ACHN (cell line): ENCODE measurements at places on chromosomes 13 and 19.

DNA sequence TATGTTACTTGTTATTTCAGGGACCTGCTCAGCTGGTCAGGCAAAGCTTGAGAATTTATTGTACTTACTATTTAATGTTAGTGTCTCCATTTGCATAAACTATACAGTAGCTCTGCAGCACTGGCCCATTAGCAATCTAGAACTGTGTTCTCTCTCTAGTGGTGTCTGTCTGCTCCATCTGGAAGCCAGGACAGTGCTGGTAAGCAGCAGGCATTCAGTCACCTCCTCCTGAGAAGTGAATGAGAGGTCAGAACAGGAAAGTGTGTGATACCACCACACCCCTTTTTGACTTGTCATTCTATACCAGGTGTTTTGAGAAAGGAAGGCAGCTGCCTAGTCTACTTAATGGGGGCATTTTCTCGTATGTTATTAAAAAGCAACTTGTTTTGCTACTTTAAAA lies 3.9 kb downstream of the COG3 start:
- DNase-seq, result no peak

DNA sequence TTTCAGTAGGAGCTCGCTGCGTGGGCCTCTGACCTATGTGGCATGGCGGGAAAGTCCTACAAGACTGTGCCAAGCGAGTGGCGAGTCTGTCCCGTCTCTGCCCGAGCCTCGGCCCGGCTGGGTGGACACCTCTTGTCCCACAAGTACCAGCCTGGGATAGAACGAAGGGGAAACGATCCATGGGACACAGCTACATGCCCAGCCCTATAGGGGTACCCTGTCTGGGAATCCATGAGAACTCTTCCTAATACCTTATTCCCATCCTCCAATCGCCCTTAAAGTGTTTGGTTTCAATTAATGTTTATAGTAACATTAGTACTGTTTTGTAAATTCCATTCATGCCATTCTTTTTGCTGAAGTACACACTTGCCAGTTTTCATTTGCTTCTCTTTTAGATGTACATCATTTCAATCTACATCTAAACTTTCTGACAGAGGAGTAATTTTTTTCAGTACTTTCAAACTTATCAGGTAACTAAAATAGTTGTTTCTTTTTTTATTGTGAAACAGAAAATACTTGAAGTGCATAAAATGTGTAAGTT lies 667 bp upstream of the ZNF790 start:
- no peak for DNase-seq

GRCh38 chr13:45231722-45232121 lies 30.9 kb upstream of the KCTD4 start:
- no peak for DNase-seq

DNA sequence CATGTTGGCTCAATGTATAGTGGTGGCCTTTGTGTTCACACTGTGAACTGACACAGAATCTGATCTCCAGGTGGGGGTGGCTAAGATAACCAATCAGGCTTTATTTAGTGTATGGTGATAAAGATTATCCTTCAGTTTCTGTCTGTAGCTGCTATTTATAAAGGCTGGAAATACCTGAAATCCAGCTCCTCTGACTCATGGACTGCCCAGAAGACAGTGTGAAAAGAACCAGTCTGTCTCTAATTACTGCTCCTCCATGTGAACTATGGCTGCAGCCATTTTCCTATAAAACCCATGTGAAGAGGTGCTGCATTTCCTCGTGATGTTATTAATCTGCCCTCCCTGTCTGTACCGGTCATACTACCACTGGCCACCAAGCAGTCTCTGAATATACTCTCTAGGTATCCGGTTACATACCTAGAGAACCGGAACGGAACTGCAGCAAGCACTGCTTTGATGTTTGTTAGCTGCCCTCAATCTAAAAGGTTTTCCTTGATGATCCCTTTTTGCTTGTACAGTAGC lies 238.0 kb downstream of the LHFPL6 start:
- DNase-seq, result no peak

DNA sequence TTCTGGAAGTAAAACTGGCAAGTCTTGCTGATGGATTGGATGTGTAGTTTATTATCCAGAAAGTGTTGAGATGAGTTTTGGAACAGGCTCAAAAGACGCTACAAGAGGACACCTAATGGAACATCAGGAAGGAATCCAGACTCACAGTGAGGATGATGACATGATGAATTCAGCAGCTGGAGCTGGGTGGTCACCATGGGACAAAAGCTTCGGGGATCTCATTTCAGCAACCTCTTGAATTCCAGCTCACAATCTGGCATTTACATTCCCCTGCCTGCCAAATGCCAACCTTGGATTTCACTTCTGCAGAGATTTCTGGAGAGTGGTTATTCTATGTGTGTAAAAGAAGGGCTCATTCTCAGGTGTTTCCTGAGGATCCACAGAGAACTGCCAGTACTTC lies 288.0 kb upstream of the TMTC4 start:
- no peak for DNase-seq

GRCh38 chr13:18962168-18962734 lies 219.4 kb downstream of the TUBA3C start:
- no peak for DNase-seq

- DNase-seq, result no peak
These were observed 100.8 kb downstream of the TUBGCP3 start for GRCh38 chr13:112487127-112487517.

DNA sequence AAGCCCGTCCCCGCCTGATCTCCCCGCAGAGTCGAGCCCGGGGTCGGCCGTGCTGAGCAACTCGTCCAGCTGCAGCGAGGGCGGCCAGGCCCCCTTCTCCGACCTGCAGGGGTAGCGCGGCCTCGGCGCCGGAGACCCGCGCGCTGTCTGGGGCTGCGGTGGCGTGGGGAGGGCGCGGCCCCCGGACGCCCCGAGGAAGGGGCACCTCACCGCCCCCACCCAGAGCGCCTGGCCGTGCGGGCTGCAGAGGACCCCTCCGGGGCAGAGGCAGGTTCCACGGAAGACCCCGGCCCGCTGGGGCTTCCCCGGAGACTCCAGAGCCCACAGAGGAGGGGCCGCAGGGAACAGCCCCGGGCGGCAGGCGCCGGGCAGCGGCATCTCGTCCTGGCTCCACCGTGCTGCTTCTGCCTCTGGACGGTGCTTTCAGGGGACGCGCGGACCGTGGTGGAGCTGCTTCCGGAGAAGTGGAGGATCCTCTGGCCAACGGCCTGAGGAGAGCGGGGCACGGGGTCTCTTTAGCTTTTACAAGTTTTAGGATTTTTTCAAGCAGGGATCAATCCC lies 8.8 kb upstream of the F7 start:
- DNase-seq, result no peak

DNA sequence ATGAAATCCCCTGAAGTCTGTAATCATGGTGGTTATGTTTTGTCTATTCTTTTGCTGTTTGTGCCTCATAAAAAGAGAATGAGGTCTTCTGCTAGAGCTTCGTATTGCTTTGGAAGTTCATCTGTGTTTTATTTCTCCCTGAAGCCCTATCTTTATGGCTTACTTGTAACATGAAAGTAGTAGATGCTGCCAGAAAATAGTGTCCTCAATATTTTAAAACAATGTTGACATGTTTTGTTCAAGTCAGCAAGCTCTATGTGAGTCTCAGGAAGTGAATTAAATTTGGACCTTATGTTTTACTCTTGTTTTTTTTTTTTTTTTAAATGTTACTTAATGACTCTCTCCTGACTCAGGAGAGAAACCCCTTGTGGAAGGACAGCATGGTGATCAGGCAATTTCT lies 130.5 kb downstream of the B3GLCT start:
- no peak for DNase-seq

DNA sequence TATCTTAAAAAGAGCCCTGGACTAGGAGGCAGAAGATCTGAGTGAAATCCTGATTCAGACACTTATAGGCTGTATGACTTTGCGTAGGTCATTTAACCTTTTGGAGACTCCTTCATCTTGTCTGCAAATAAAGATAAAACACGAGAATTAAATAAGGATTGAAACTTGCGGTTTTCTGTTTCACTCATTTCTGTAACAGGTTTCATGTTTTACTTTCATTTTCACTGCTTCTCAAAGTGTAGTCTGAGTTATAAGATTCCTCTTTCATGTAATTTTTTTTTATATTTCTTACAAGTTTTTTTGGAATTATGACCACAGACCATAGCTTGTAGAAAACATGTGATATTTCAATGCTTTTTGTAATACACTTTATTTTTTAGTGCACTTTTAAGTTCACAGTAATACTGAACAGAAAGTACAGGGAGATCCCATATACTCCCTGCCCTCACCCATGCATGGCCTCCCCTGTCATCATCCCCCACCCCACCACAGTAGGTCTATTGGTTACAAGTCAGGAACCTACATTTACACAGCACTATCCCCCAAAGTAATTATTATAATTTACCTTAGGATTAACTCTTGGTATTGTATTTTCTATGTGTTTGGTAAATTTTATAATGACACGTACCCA lies 174.6 kb downstream of the ITGBL1 start:
- DNase-seq, result peak; percentile 24

GRCh38 chr13:103386341-103386740 lies 320.1 kb upstream of the SLC10A2 start:
- peak; percentile 83 for DNase-seq

- DNase-seq, result no peak
These were observed 5.0 kb downstream of the ADAT3 start for GRCh38 chr19:1910177-1910576.

DNA sequence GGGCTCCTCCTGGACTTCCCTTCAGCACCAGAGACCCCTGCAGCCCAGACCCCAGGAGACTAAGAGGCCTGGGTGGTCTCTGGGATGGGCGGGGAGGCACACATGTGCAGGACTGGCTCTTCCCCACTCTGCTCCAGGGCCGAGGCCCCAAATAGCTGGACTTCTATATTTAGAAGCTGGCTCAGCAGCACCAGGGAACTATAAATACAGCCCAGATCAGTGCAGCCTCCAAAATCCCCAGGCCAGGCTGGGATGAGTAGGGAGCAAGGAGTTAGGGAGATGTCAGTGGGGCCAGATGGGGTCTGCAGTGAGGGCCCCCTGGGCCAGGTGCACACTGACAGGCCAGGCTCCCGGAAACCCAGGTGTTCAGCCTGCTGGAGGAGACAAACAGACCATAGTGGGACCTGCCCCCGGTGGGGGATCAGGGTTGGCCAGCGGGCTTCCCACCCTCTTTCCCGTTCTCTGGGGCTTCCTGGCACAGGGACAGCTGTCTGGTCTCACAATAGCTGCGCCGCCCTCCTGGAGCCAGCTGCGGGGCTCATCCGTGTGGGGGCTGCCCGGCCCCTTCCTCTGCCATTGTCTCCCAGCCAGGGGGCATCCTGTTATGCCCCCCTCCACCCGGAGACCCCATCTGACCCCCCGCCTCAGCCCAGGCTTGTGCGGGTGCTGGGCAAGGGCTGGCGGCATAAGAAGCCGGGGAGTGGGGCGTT lies 5.5 kb upstream of the ADGRE5 start:
- DNase-seq, result no peak

GRCh38 chr19:44645407-44646048 lies 1.8 kb downstream of the PVR start:
- DNase-seq, result no peak

GRCh38 chr13:114074671-114075315 lies 57.6 kb downstream of the RASA3 start:
- no peak for DNase-seq

GRCh38 chr13:98792785-98793495 lies 40.5 kb upstream of the SLC15A1 start:
- DNase-seq, result no peak

DNA sequence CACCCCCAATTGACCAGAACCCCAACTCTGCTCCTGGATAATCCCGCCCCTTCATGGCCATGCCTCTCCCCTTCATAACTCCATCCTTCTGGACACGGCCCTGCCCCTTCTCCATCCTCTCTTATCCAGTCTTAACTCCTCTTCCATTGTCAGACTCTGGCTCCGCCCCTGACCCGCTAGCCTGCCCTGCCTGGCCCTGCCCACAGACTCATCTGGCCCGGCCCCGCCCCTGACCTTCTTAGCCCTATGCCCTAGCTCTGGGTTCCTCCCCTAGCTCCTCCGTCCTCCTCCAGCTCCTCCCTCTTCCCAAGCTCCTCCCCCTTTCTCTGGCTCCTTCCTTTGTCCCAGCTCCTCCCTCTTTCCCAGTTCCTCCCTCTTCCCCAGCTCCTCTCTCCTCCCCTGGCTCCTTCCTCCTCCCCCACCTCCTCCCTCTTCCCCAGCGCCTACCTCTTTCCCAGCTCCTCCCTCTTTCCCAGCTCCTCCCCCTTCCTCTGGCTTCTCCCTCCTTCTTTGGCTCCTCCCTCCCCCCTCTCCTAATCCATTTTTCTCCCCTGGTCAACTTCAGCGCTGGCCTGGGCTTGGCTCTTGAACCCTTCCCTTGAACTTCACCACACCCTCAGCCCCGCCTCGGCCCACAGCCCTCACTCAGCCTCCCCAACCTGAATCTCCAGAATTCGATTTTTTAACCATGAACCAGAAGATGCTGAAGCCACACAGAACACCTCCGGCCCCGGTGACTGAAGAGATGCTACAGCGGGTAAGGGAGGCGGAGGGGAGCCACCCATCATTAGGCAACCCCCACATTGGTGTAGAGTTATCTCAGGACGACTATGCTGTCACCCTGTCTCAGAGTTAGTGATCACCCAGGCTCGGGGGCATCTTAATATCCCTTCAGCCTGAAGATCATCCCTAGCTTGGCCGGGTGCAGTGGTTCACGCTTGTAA lies 9.2 kb upstream of the ZNF358 start:
- DNase-seq, result peak; percentile 87

GRCh38 chr19:8180018-8180417 lies 29.2 kb upstream of the CERS4 start:
- DNase-seq, result no peak

DNA sequence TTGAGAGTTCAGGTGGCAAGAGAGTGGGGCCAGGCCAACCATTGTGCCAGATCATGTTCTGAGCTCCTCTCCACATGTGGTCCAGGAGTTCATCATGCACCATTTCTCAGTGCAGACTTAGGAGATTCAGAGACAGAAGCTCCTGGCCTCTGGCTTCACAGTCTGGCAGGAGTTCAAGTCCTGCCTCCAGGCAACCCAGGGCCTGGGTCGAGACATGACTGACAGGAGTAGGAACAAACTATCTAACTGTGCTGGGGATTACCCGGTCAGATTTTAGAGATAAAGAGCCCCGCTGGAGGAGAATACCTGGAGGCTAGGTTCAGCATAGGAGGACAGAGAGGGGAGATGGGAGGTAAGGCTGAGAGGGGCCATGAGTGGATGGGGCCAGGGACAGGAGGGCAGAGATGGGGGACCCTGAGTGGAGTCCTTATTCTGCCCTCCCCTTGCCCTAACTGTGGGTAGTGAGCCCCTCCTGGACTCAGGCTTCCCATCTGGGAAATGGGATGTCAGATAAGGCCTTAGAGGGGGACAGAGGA lies 906 bp upstream of the CYP4F11 start:
- DNase-seq, result no peak

GRCh38 chr13:45496942-45497341 lies 32.2 kb downstream of the COG3 start:
- DNase-seq, result no peak

GRCh38 chr13:110560601-110561343 lies 750 bp downstream of the RAB20 start:
- DNase-seq, result peak; percentile 25

DNA sequence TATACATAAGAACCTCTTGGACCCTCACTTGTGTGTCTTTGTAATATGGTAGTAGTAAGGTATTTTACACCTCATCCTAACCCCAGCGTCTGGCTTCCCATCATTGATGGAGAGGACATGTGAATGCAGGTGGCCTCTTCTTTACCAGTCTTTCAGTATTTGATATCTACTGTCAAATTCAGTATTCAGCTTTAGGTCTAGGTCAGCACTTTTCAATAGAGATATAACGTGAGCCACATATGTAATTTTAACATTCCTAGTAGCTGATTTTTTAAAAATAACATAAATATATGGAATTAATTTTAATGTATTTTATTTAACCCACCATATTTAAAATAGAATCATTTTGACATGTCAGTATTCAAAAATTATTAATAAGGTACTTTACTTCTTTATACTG lies 2.9 kb downstream of the RAP2A start:
- DNase-seq, result no peak
